ENCODE measurements at places on chromosomes 13 and 19.

DNA sequence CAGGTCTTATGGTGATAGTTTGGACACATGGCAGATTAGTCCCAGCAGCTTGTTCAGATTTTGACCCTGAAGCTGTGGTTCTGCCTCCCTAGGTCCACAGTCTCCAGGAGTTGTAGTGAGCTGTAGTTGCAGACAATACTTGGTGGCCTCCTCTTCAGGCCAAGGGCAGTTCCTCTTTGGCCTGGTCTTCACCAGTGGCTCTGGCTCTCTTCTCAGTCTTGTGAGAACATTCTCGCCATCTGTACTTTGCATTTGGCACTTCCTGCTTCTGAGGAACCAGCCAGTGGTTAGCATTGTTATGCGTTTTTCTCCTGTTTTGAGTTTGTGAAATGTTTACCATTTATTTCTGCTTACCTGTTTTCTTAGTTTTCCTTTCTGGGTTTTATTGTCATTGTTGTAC, 40.7 kb downstream of the PCCA start:
- DNase-seq: no peak

GRCh38 chr13:80671773-80672172, 330.8 kb upstream of the SPRY2 start:
- no peak for DNase-seq

DNA sequence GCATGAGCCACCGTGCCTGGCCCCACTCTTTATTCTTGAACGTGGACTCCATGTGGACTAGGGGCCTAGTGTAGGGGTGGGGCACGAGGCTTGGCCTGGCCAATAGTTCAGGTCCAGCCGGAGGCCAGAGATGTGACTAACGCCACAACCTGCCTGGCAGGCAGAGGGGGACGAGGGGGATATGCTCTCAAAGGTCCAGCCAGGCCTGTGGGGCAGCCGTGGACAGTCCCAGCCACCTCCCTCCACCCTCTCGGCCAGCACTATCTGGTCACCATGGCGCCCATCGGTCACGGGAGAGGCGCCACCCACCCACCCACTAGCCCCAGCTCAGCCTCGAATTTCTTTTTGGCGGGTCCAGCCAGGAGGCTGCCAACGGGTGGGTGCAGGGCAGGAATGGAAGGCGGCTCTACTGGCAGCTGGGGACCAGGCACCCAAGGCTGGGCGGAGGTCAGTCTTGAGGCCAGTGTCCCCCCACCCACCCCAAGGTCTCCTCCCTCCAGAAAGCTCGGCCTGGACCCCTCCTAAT, 2.2 kb upstream of the CERS1 start:
- no peak for DNase-seq

GRCh38 chr19:14479975-14480699, 5.0 kb upstream of the PTGER1 start:
- peak; percentile 22 for DNase-seq

- DNase-seq: no peak
Measured at GRCh38 chr13:23473221-23473620, 39.7 kb upstream of the SACS start.

GRCh38 chr19:708154-709143, at the start of gene PALM:
PALM (plus strand) TSS chr19:708935; CDS start chr19:709147, 212 bp downstream.
- no peak for DNase-seq

GRCh38 chr19:32580353-32580900, 563 bp upstream of the PDCD5 start:
- DNase-seq: no peak

DNA sequence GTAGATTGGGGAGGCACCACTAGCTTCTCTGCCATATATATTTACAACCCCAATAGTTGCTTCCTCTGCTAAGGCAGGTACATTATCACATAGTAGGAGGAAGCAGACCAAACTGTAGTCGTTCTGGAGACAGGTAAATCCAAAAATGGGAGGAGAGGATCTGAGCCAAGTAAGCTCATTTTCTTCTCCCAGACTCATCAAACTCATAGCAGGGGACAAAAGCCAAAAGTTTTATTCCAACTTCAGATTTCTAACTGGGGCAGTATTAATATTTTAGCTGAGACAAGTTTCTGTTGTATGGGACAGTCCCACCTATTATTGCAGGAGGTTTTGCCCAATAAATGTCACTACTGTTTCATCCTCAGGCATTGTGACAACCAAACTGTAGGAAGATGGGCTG, 7.8 kb upstream of the IGSF23 start:
- no peak for DNase-seq

DNA sequence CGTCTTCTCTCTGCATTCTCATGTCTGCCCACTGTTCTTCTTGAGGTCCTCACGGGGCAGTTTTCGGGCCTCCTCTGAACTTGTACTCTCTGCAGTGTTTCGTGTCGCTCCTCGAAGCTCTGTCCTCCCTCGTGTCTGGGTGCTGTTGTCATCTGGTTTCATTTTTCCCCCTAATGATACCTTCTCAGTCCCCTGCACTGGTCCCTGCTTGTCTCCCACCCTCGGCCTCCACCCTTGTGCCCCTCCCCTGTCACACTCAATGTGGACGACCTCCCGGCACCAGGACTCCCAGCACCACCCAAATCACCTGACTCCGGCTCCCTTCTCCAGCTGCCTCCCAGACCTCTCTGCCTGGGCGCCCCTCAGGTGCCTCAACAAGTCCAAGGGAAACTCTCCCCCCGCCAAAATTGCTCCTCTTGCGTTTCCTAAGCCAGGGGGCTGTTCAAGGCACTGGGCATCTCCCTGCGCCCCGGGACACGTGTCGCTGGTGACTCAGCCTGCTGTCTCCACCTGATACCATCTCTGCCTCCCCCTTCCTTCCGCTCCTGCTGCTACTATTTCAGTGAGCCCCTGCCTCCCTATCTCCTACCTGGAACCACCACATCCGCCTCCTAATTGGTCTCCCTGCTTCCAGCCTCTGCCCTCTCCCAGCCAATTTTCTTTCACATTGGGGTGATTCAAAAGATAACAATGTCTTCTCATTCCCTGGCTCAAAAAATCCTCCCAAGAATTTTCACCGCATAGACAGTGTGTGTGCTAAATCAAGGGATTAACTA, 49.5 kb downstream of the RFX2 start:
- no peak for DNase-seq

GRCh38 chr13:93788456-93788855, 561.8 kb downstream of the GPC6 start:
- DNase-seq: no peak

DNA sequence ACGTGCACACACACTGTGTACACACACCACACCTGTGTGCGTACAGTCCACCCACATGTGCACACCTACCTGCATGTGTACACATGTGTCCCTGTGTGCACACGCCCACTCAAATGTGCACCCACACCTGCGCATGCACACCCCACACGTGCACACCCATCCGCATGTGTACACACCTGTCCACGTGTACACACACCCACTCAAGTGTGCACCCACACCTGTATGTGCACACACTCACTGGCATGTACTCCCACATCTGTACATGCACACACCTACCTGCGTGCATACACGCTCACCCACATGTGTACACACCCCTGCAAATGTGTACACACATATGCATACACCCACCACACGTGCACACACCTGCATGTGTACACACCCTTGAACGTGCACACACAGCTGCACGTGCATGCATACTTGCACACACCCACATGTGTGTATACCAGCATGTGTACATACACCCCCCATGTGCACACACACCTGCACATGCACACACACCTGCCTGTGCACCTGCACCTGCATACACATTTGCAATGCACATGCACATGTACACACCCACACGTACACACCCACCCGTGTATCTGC, 10.6 kb downstream of the PKN1 start:
- no peak for DNase-seq

- DNase-seq: no peak
Measured at GRCh38 chr13:50588491-50589130, 254.9 kb downstream of the DLEU7 start.

- DNase-seq: no peak
Measured at GRCh38 chr13:42758515-42758914, 22.9 kb upstream of the FAM216B start.

DNA sequence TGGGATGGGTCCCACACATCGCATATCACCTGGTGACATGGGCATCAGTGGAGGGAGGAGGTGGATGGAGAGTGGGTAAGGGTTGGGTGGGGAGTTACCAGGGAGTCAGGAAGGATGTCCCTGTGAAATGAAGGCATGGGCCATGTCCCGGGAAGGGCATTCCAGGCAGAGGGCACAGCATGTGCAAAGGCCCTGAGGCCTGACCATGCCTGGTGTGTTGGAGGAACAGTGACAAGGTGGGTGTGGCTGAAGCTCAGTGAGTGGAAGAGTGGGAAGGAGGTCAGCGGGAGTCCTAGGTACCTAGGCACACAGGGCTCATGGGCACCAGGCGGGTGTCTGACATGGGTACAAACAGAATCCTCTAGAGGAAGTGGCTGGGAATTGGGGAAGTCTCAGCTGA, 11.0 kb upstream of the COLGALT1 start:
- no peak for DNase-seq

GRCh38 chr19:17125062-17125727, 49.6 kb downstream of the MYO9B start:
- DNase-seq: peak; percentile 19

GRCh38 chr19:12767150-12767549, 8.2 kb downstream of the HOOK2 start:
- DNase-seq: no peak

DNA sequence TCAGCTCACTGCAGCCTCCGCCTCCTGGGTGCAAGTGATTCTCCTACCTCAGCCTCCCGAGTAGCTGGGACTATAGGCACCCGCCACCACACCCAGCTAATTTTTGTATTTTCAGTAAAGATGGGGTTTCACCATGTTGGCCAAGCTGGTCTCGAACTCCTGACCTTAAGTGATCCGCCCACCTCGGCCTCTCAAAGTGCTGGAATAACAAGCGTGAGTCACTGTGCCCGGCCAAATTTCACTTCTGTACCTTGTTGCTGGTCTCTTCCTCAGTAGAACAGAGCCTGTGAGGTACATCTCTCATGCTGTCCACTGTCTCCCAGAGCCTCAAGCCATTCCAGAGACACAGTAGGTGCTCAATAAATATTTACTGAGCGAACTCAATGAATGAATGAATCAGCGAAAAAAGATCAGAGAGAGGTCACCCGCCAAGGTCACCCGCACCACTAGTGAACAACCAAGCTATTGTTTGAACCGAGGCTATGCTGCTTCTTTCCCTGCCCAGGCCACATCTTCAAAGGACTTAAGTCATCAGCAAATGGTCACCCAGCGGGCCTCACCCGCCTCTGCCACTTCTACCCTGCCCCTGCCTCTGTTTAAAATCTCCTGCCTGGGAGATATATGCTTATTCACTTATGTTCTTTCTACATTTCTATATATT, 9.3 kb downstream of the TMEM143 start:
- DNase-seq: peak; percentile 17

- no peak for DNase-seq
Measured at GRCh38 chr13:108780706-108781105, 151.3 kb downstream of the MYO16 start.

GRCh38 chr13:20666948-20667347, 36.6 kb upstream of the IL17D start:
- DNase-seq: no peak

DNA sequence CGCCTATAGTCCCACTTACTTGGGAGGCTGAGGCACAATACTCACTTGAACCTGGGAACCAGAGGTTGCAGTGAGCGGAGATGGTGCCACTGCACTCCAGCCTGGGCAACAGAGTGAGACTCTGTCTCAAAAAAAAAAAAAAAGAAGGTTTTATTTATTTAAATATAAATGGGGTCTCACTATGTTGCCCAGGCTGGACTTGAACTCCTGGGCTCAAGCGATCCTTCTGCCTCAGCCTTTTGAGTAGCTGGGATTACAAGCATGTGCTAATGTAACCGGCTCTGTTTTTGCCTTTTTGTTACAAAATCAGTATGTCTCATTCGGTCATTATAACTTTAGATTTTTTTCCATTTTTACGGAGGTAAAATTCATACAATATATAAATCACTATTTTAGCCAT, 24.2 kb downstream of the FBXO27 start:
- no peak for DNase-seq

GRCh38 chr19:49869484-49870308, 2.3 kb upstream of the PNKP start:
- peak; percentile 100 for DNase-seq

GRCh38 chr13:95335667-95336066, 34.4 kb upstream of the ABCC4 start:
- peak; percentile 31 for DNase-seq

GRCh38 chr19:58252102-58252685, 23.5 kb downstream of the ZNF544 start:
- no peak for DNase-seq

GRCh38 chr19:28737021-28737895, 475.7 kb downstream of the UQCRFS1 start:
- DNase-seq: peak; percentile 18

DNA sequence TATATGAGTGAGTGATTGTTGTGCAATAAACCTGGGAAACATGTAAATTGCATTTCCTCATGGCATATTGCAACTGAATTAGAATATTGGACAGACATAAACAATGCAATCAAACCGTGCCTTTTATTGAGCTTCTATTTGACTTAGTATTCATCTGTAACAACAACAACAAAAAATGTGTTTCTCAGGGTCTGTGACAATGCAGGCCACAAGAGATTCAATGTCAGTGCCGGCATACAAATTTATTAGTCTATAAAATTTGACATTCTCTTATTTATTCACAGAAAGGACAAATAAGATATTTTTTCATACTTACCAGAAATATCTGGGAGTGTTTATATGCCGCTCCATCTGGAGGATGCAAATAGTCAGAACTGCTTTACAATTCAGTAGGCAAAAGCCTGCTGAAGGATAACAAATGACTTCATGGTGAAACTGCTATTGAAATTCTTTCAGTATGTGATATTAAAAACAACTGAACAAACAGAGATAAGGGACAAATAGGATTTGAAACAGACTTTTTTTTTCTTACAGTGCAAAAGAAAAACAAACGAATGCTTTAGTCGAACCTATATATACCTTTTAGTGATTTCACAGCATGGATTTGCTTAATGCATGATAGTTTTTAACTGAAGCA, 77.2 kb downstream of the DACH1 start:
- DNase-seq: no peak

GRCh38 chr13:79663435-79663834, 182.5 kb downstream of the NDFIP2 start:
- DNase-seq: no peak

GRCh38 chr13:52706081-52706480, 33.5 kb downstream of the CNMD start:
- DNase-seq: no peak

- DNase-seq: no peak
Measured at GRCh38 chr19:519449-519865, 12.1 kb upstream of the CDC34 start.

DNA sequence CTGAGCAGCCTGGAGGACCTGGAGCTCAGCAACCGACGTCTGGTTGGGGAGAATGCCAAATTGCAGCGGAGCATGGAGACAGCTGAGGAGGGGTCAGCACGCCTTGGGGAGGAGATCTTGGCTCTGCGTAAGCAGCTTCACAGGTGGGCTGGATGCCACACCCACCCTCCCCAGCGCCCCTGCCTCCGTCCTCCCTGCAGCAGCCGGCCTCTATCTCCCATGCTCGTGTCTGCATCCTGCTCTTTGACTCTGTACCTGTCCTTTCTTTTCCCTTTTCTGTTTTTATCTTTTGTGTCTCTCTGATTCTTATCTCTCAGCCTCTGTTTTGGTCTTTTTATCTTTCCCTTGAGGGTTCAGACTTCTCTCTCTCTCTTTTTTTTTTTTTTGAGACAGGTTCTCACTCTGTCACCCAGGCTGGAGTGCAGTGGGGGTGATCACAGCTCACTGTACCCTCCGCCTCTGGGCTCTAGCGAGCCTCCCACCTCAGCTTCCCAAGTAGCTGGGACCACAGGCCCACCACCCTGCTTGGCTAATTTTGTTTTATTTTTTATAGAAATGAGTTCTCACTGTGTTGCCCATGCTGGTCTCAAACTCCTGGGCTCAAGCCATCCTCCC, 10.1 kb downstream of the KASH5 start:
- no peak for DNase-seq

- DNase-seq: peak; percentile 42
Measured at GRCh38 chr13:101757446-101758039, 305.1 kb downstream of the ITGBL1 start.

All from fibroblast of lung (primary cell).